RPMI7951 (cell line): ENCODE measurements at places on chromosomes 3 and 15. TPM values are rescaled to one million over a fixed set of nuclear protein-coding genes. Genes with fewer than 3 reads are reported as not detected.

The TNFAIP8L3 gene
- 0.29 and 0.48 TPM in 2 replicates for total RNA-seq

The SCAANT1 gene
- total RNA-seq: not detected in 2 replicates

The GUCA1C gene
- total RNA-seq: not detected in 2 replicates

The SPESP1 gene
- total RNA-seq: 37.3 and 46.7 TPM in 2 replicates

The GOLGA6L2 gene
- total RNA-seq: not detected in 2 replicates

The CTXN2 gene
- total RNA-seq: not detected in 2 replicates

The HRG gene
- not detected in 2 replicates for total RNA-seq

The CCDC80 gene
- 29.1 and 44.6 TPM in 2 replicates for total RNA-seq

The NPAP1 gene
- not detected in 2 replicates for total RNA-seq

The BFSP2 gene
- not detected in 2 replicates for total RNA-seq

The SV2B gene
- not detected in 2 replicates for total RNA-seq

The CNBP gene
- 394 and 396 TPM in 2 replicates for total RNA-seq

The SLC27A2 gene
- 0.39 TPM in 1 of 2 replicates, not detected in the other for total RNA-seq

The NOX5 gene
- total RNA-seq: 2.2 and 2.9 TPM in 2 replicates

The TM6SF1 gene
- total RNA-seq: 0.10 TPM in 1 of 2 replicates, not detected in the other

The UROC1 gene
- not detected in 2 replicates for total RNA-seq

The PLEKHO2 gene
- total RNA-seq: 18.5 and 22.3 TPM in 2 replicates

The MESP1 gene
- 1.6 and 2.5 TPM in 2 replicates for total RNA-seq
